Hematopoietic multipotent progenitor cell treated with erythropoietin and hydrocortisone succinate and interleukin-3 and kit ligand, for 17 days (in vitro differentiated cells): ENCODE measurements at places on chromosomes 7 and 10.

- DNase-seq = no peak
These were observed 1165.4 kb downstream of the XPNPEP1 start for GRCh38 chr10:108757946-108758345.

GRCh38 chr10:12333380-12334185, 15.8 kb upstream of the CAMK1D start:
- no peak for DNase-seq

- DNase-seq = no peak
These were observed 100.3 kb downstream of the ELFN1 start for GRCh38 chr7:1770331-1770730.

GRCh38 chr10:126041804-126042231, 145.5 kb downstream of the FANK1 start:
- no peak for DNase-seq

- no peak for DNase-seq
These were observed 184.0 kb downstream of the PTPN20 start for GRCh38 chr10:47095211-47095610.

- no peak for DNase-seq
These were observed 568.8 kb upstream of the FOXK1 start for GRCh38 chr7:4113271-4113670.

DNA sequence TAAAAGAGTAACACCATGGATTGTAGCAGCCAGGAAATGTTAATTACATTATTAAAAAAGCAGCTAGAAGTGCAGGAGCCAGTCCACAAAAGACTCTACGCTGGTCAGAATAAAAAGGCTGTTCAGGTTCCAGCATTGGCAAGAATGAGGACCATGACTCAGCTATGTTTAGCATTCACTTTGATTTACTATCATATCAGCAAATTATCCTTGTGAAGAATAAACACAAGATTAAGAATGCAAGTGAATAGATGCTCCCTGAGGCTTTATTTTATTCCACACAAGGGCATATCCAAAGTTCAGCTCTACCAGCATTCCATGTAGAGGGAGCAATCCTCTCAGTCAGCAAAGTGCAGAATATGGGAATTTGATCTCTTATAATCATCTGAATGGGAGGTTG, 13.6 kb downstream of the DGKB start:
- DNase-seq = no peak

GRCh38 chr7:30914596-30914995, 2.9 kb downstream of the AQP1 start:
- DNase-seq = peak; percentile 52

DNA sequence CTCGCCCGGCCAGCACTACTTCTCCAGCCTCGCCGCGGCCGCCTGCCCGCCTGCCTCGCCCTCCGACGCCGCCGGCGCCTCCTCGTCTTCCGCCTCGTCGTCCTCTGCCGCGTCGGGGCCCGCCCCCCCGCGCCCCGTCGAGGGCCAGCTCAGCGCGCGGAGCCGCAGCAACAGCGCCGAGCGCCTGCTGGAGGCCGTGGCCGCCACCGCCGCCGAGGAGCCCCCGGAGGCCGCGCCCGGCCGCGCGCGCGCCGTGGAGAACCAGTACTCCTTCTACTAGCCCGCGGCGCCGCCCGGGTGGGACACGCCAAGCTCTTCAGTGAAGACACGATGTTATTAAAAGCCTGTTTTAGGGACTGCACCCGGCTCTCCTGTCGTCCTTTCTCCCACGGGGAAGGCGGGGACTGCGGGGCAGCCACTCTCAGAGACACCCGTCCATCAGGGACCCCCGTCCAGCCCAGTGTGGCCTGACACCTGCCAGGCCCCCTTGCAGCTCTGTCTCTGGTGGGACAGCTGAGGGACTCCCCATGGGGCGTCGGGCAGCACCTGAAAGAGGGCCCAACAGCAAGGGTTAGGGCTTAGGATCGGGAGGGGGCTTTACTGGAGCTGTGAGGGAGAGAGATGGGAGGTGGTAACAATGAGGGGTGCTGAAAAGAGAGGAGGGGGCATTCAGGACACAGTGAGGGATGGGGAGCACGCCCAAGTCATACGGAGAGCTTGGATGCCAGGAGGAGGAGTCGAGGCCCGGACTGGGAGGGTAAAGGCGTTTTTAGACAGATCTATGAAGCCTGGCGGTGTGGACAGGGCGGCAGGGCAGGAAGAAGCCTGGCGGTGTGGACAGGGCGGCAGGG, 34.7 kb downstream of the SPDYE6 start:
- no peak for DNase-seq

- DNase-seq = no peak
These were observed 56.8 kb upstream of the WDR11 start for GRCh38 chr10:120794390-120794789.
